Mesenteric fat pad (tissue), 1 donor: ENCODE measurements at places on chromosomes 5 and 9. TPM values are rescaled to one million over a fixed set of nuclear protein-coding genes. Genes with fewer than 3 reads are reported as not detected.

The ST8SIA4 gene
- total RNA-seq: 17.5 TPM

The GABRA1 gene
- total RNA-seq: not detected

The TMEM215 gene
- total RNA-seq: not detected

The SPINK6 gene
- not detected for total RNA-seq

The ABCA2 gene
- total RNA-seq: 47.2 TPM

The SPATA31A3 gene
- not detected for total RNA-seq

The PCDHA9 gene
- 0.22 TPM for total RNA-seq

The VCAN gene
- 224 TPM for total RNA-seq

The MARCHF3 gene
- total RNA-seq: 44.7 TPM

The CER1 gene
- not detected for total RNA-seq

The SPATA31C1 gene
- total RNA-seq: not detected

The KCNV2 gene
- not detected for total RNA-seq

The MEF2C gene
- 62.2 TPM for total RNA-seq

The ECSCR gene
- 26.7 TPM for total RNA-seq

The HMMR gene
- 0.32 TPM for total RNA-seq

The GDA gene
- 0.32 TPM for total RNA-seq

The ACOT12 gene
- not detected for total RNA-seq

The IL3 gene
- not detected for total RNA-seq

The TMED7 gene
- 82.8 TPM for total RNA-seq

The PRDM9 gene
- not detected for total RNA-seq

The OR1Q1 gene
- total RNA-seq: not detected

The IL6ST gene
- 433 TPM for total RNA-seq

The FAM53C gene
- 25.7 TPM for total RNA-seq

The DRD1 gene
- total RNA-seq: 1.1 TPM

The FAM200C gene
- 1.9 TPM for total RNA-seq

The RELL2 gene
- 1.5 TPM for total RNA-seq

The APBA1 gene
- 7.7 TPM for total RNA-seq

The NR2F1-AS1 gene
- total RNA-seq: 23.2 TPM

The ENDOG gene
- 18.3 TPM for total RNA-seq

The CDH12 gene
- total RNA-seq: not detected

The CARD9 gene
- total RNA-seq: 4.3 TPM

The DNM1 gene
- total RNA-seq: 24.1 TPM

The GAS1 gene
- total RNA-seq: 91.5 TPM

The PCDHAC2 gene
- 1.1 TPM for total RNA-seq

The TRPM6 gene
- total RNA-seq: 1.3 TPM

The TAF11L10 gene
- not detected for total RNA-seq

The TLX3 gene
- total RNA-seq: not detected

The NIM1K gene
- 0.58 TPM for total RNA-seq

The BRINP1 gene
- not detected for total RNA-seq

The TMEFF1 gene
- 0.42 TPM for total RNA-seq

The PCDHB2 gene
- total RNA-seq: 3.4 TPM

The IPO11 gene
- total RNA-seq: 32.9 TPM

The ANKRD20A1 gene
- total RNA-seq: 2.2 TPM

The COL23A1 gene
- total RNA-seq: 0.55 TPM

The BARHL1 gene
- total RNA-seq: not detected

The FAM169A gene
- 0.16 TPM for total RNA-seq

The HAPLN1 gene
- total RNA-seq: not detected

The OCLN gene
- total RNA-seq: 1.3 TPM
